Pancreas (tissue), 10 donors: ENCODE measurements at places on chromosomes 13 and 19. TPM values are rescaled to one million over a fixed set of nuclear protein-coding genes. Genes with fewer than 3 reads are reported as not detected.

GRCh38 chr19:55461974-55462626 is 658 bp upstream of the ISOC2 start:
- no peak for DNase-seq

- DNase-seq = no peak
Measured at GRCh38 chr13:23670793-23671192, 100.6 kb downstream of the TNFRSF19 start.

DNA sequence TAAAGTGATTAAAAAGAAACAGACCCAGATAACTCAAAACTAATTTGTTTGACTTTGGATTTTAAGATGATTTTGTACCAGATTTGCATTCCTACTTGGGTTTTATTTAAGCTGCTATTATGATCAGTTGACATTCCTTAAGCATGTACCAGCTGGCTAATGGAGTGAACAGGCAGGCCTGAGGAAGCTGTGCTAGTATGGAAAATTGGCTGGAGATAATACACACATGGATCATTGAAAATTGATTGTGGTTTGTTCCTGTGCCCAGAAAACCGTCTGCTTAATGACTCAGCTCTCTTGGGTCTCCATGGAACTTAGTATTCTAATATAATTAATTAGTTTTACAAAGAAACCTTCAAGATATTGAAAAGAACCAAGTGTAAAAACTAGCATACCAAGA is 22.6 kb downstream of the POLR1D start:
- no peak for DNase-seq

- DNase-seq = peak; percentile 24
Measured at GRCh38 chr19:34925278-34925855, 1.3 kb upstream of the ZNF30 start.

- peak; percentile 42 for DNase-seq
Measured at GRCh38 chr13:113967206-113967720, 6.6 kb downstream of the C13orf46 start.

DNA sequence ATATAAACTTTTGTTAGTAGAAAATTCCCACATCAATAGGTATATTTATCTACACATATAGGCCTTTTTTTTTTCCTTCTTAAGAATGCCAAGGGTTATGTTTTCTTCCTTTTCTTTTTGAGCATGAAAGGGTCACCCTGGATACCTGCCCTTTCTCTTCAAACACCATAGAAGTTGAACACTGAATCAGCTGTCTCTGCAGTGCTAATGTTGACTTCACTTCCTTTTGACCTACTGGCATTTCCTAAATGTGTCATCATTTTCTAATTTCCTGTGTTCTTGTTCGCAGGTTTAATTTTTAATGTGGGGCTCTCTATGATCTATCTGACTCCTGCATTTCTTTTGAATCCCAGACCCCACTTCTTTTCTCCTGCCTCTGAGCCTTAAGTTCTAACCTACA is 532.0 kb downstream of the GPC6 start:
- DNase-seq = no peak

DNA sequence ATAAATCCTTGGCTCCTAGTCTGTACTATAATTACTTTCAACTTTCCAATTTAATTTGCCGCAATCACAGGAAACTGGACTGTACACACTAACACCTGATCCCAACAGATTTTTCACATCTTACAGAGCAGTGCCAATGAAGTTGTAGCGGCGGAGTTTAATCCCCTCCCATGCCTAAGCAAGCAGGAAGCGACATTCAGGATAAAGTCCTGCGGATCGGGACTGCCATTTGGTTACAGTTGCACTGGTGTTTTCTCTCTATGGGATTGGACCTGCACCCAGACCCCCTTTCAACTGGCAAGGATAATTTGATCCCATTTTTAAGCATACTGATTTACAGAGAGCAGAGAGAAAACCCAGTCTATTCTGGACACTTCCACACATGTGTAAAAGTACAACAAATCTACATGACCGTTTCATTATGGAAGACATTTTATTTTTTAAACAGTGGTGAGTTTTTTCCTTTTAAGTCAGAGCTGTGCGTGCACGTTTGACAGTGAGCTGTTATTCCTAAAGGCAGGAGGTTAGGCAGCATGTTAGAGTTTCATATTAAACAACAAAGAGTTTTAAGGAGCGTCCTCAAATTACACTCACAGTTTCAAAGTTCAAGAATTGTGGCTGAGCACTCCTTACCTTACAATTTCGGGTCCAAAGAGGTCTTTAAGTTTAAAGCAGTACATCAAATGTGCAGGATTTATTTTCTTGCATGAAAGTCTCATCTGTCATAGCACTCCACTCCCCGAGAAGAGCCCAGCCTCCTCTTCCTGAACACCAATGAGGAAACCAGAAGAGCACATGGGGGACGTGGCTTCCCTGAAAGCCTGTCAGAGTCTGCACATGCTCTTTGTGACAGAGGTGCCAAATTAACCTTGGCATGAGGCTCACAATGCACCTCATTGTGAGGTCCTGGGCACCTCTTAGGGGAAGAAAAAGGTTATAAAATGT is 141.6 kb upstream of the RFC3 start:
- peak; percentile 73 for DNase-seq

GRCh38 chr19:47227352-47228167 is 3.4 kb downstream of the BBC3 start:
- DNase-seq = peak; percentile 86

GRCh38 chr13:85551012-85551411 is 248.2 kb downstream of the SLITRK6 start:
- DNase-seq = no peak

GRCh38 chr13:29396446-29396845 is 199.0 kb downstream of the SLC7A1 start:
- no peak for DNase-seq

DNA sequence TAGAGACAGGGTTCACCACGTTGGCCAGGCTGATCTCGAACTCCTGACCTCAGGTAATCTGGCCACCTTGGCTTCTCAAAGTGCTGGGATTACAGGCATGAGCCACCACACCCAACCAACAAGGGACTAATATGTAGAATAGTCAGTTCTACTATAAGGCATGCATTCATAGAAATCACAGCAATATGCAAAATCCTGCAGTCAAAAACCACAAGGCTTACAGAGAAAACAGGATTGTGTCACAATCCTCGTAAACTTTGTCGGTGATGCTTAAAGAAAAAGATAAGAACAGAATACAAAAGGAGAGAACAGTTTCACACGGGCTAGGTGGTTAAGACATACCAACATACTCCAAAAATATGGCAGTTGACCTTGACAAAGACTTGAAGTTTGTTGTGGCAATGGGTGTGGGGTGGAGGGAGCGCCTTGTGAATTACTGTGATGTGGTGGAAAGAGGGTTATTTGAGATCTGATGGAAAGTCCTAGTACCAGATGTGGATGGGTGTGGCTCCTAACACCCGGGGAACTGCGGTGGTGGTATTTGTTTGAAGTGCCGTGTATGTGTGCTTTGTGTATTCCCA is 12.4 kb downstream of the NOSIP start:
- DNase-seq = no peak

GRCh38 chr19:45195764-45196163 is 17.2 kb downstream of the BLOC1S3 start:
- no peak for DNase-seq

DNA sequence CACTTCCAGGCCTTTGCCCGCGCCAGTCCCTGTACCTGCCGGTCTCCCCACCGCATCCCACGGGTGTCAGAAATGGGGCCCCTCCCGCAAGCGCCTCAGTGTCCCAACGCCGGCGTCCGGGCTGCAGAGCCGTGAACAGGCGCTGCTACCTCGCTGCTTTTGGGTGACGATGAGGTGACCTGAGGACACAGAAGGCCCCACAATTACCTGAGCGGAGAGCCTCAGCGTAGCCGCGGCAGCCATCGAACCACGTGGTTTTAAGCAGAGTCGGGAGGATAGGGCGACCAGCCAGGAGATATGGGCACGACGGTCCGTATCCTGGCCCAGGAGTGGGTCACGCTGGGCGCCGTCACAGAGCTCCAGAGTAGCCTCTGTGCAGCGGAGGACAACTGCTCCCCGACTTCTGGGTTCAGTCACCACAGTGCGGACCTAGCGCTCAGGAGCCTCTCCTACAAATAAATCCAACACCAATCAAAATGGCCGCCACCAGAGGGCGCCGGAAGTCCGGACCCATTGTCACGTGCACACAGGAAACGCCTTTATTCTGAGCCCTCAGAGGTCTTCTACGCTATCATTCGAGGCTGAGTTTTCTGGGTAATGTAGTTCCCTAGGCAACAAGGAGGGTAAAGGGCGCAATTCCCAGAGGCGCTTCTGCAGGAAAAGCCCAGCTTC is at the start of gene ZNF814:
Gene ZNF814 (minus strand): TSS at position 478 of the 672 bp plus-strand sequence. CDS start 235 bp downstream, at position 243.
- DNase-seq = peak; percentile 63

DNA sequence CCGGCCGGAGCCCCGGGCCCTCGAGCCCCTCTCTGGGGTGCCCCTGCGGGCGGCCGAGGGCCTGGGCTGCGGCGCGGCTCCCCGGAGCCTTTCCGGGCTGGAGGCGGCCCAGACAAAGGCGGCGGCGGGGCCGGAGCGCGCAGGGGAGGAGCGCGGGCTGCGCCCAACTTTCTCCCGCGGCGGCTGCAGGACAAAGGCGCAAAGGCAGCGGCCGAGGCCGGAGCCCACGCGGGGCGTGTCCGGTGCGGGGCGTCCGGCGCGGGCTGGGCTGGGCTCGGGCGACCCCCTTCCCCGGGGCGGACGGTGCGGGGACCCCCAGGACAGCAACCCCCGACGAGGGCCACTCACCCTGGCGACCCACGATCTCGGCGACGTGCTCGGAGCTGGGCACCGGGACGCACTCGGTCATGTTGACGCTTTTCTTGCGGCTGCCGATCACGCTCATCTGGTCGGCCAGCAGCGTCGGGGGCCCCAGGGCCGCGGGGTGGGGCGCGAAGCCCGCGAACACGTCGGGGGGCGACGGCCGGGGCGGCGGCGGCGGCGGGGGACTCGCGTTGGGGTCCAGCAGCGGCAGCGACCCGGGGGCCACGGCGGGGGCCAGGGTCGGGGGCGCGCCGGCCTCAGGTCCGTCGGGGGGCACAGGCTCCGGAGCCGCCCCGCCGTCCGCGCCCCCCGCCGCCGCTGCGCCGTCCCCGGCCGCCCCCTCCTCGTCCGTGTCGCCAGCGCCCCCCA is 843 bp downstream of the MEX3D start:
- DNase-seq = peak; percentile 80

- DNase-seq = peak; percentile 12
Measured at GRCh38 chr19:6533746-6534418, 3.1 kb downstream of the TNFSF9 start.

DNA sequence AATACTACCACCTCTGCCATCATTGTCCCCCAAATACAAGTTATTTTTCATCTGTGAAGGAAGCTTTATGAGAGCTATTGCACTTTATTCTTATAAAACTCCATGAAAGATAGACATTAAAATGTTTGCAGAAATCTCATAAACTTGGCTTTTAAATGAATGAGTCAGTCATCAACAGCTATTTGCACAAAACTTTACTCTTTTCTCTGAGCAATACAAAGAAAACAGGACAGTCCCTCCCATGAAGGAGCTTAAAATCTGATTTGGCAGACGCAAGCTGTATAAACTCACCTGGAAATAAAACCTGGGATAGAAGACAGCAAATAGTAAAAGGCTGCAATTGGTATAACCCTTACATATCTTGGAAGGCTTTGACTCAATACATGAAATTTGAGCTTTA is 16.6 kb upstream of the RCBTB1 start:
- no peak for DNase-seq

DNA sequence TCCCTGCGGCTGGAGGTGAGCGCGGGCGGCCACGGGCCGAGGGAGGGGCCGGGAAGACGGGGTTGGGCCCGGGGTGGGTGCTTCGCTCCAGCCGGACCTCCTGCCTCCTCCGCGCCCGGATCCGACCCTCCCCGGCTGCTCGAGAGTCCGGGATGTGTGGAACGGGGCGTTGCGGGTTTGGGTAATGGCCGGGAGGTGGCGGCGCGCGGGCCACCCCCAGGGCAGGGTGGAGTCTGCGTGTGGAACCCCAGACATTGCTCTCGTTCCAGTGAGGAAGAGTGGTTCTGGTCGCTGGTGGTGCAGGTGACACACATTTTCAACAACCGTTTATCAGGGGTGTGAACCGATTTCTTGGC is 38.8 kb downstream of the ARHGEF7 start:
- peak; percentile 25 for DNase-seq

- no peak for DNase-seq
Measured at GRCh38 chr13:103004661-103005345, 61.4 kb downstream of the SLC10A2 start.

- DNase-seq = no peak
Measured at GRCh38 chr19:8441725-8442544, 2.8 kb upstream of the HNRNPM start.

- DNase-seq = no peak
Measured at GRCh38 chr19:12912571-12912970, 6.5 kb downstream of the SYCE2 start.

GRCh38 chr13:102968572-102969228 is 97.5 kb downstream of the SLC10A2 start:
- DNase-seq = no peak

GRCh38 chr13:94205896-94206295 is 273.6 kb downstream of the DCT start:
- no peak for DNase-seq

DNA sequence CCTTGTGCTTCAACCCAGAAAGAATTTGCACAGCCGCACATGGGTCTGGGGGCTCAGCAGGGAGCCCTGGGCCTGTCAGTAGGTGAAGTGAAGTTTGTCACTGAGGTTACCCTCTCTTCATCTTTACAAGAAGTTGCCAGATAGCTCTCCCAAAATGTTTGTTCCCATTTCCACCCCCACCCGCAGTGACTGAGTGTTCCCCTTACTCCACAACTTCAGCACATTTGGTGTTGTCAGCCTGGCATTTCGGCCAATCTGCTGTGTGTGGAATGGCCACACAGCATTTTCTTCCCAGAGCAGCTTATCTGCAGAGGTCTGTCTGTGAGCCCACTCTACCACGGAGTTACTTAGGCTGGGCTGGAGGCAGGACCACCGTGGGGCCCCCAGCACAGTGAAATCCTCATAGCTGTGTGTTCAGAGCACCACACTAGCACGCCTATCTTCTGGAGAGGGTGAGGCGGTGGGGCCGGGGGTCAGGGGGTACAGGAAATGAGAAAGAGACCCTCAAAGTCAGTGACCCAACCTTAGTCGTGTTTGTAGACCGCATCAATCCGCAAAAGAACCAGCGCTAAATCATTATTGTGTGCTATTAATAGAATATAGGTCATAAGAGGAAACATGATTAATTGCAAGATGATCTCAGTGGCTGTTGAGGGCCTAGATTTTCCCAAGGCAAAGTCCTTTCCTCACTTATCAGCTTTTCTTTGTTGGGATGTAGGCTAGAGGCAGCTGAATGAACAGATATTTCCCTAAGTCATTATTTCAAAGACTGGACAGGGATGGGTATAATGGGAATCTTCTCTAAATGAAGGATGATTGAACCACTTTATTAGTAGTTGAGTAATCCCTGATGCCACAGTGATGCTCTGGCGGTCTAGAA is 116.0 kb downstream of the SIPA1L3 start:
- DNase-seq = no peak

SIGLEC6 gene
- total RNA-seq = not detected

ZNF135 gene
- 2.3 TPM for total RNA-seq

LRG1 gene
- 53.6 TPM for total RNA-seq

MATK gene
- total RNA-seq = 3.9 TPM

ZNF490 gene
- total RNA-seq = 3.3 TPM

EBI3 gene
- 2.2 TPM for total RNA-seq

CYP2A7 gene
- total RNA-seq = not detected

DYRK1B gene
- total RNA-seq = 8.9 TPM

KCNN4 gene
- 0.43 TPM for total RNA-seq

CRX gene
- not detected for total RNA-seq
